Spinal cord (tissue), 10 donors: ENCODE measurements at places on chromosomes 3 and 15.
A peak's percentile ranks its signal among the peaks of the same experiment; 100 is the strongest.

- DNase-seq: no peak
Measured at GRCh38 chr15:100108346-100108745, 233.4 kb downstream of the ADAMTS17 start.

- no peak for DNase-seq
Measured at GRCh38 chr3:124845406-124845805, 41.8 kb downstream of the ITGB5 start.

- no peak for DNase-seq
Measured at GRCh38 chr3:113496924-113497323, 18.0 kb downstream of the SPICE1 start.

GRCh38 chr3:125644036-125645005, 49.0 kb upstream of the OSBPL11 start:
- DNase-seq: peak; percentile 32

- DNase-seq: no peak
Measured at GRCh38 chr3:123312331-123313265, 110.9 kb downstream of the SEC22A start.

- no peak for DNase-seq
Measured at GRCh38 chr15:25891081-25891480, 28.0 kb upstream of the ATP10A start.

- DNase-seq: no peak
Measured at GRCh38 chr15:29114221-29115092, 155.2 kb downstream of the NSMCE3 start.

- no peak for DNase-seq
Measured at GRCh38 chr3:33044676-33045075, 52.3 kb downstream of the GLB1 start.

DNA sequence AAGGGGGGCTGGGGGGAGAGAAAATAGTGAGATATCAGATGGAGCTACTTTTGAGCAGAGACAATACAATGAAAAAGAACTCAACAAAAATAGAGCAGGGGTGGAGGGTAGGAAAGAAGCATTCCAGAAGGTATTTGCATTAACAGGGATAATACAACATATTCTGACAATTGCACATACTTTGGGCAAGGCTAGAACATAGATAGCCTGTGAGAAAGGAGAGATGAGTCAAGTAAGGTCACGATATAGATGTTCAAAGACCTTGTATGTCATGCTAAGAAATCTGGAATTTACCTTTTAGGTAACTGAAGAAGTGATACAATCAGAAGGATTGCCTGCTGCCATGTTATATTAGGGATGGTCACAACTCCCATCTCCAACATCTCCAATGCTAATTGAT, 155.2 kb downstream of the GSK3B start:
- no peak for DNase-seq

DNA sequence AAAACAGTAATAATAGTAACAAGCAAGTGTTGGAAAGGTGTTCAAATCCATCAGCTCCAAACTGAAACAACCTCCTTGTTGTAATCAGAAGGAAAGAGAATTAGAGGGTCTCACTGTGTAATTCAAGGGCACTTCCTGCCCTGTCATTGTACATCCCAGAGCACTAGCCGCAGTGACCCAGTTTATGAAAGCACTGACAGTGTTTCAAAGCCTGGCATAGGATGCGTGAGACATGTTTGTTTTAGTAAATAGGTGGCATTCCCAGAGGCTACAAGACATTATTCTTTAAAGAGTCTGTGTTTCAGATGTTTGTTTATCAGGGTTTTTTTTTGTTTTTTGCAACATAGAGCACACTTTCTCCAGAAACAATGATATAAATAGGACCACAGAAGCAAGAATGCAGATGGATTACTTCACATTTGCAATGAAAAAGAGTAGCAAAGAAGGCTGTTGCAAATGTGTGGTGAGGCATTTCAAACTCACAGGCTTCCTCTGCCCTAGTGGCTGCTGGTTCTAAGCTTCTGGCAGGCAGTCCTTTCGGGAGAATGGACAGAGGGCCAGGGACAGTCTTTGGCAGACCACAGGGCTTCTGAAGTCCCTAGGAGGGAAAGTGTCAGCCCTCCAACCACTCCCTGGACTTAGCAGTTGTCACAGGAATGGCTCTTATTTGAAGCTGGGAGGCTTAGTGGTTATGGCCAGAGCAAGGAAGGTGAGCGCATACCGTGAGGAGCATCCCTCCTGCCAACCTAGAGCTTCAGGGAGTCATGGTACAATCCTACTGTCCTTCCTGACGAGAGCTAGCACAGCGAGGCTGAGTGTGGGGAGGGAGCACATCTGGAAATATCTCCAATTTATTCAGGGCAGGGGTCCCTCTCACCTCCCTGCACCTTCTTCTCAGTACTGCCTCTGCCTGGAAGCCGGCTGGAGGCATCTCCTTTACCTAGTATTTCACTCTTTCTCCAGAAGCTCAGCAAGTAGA, 31.4 kb upstream of the TIPARP start:
- peak; percentile 24 for DNase-seq

DNA sequence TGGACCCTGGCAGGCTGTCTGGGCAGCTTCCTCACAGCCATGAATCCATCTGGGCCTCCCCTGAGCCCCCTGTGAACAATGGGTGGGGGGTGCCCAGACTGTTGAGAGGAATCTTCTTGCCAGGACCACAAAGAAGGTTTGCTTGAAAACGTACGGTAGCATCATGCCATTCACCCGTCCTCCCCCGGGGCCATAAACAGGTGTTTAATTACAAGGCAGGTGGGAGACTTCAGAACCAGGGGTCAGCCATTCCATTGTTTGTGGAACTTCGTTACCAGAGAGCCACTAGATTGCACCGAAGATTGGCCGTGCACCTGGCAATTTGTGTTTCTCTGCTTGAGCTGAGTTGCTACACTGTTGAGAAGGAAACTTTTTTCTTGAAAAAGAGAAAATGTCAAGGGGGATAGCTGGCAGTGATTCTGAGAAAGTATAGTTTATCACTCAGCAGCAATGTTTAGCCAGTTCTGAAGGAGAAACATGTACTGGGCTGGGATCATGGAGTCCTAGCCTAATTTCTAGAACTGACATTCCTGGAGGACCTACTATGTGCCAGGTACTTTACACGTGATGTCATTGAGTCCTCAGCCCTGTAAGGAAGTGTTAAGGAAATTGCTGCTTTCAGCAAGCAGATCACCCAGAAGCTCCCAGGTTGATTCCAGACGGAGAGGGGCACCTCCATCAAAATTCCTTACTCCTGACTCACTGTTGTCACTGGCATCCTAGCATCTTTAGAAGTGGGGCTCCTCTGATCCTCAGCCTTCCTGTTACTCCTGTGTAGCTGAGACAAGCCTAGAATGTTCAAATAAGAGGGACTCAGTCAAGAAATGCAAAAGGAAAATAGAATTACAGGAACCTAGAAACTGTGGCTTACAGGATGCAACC, 103.8 kb upstream of the UBE2E1 start:
- DNase-seq: no peak

GRCh38 chr3:186273586-186273985, 88.4 kb downstream of the DGKG start:
- DNase-seq: no peak

DNA sequence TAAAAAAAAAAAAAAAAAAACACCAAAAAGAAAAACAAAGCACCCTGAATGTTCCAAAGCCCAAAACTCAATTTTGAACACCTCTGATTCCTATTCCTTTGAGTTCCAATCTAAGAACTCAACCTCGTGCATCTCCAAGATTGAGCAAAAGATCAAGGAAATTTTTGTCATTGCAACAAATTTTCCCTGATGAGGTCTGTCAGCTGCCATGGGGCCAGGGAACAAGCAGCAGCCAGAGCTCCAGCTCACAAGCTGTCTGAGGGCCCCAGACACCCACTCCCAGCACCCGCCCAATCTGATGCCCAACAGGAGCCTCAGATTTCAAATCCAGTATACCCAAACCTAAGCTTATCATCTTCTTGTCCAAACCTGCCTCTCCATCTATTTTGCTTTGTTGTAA, 87.6 kb upstream of the ACP3 start:
- no peak for DNase-seq

- no peak for DNase-seq
Measured at GRCh38 chr3:20057612-20058180, 17.4 kb downstream of the KAT2B start.

DNA sequence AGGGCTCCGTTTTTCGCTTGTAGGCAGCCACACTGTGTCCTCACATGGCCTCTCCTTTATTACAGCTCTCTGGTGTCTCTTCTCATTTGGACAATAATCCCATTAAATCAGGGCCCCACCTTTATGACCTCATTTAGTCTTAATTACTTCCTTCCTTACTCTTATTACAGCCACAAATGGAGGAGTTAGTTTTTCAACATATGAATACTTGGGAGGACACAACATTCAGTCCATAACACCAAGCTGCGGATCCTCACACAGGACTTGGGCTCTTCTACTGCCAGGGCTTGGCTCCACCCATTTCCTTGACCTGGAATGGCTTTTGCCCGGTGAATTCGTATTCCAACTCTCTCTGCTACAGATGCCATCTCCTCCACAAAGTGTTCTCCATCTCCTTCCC, 74.3 kb upstream of the SLC7A14 start:
- DNase-seq: no peak

GRCh38 chr15:59410391-59410896, 27.5 kb upstream of the FAM81A start:
- no peak for DNase-seq

DNA sequence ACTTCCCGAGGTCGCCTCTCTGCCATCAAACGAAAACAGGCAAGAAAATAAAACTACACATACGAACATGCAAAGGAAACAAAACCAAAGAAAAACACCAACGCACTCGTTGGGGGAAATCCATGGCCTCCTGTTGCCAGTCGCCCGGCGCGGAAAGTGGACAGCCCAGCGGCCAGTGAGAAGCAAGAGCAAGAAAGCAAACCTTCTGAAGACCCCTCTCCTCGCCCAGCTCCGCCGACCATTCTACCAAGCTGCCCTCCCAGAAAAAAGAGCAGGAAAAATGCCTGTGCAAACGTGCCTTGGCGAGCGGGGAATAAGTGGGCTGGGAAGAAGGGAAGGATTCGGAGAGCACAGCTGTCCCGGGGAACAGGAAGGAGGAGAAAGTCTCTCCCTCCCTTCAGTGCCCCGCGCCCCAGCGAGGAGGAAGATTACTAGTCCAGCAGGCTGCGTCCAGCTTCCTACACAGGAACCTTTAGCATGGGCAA, 802 bp upstream of the NECTIN3 start:
- DNase-seq: no peak

DNA sequence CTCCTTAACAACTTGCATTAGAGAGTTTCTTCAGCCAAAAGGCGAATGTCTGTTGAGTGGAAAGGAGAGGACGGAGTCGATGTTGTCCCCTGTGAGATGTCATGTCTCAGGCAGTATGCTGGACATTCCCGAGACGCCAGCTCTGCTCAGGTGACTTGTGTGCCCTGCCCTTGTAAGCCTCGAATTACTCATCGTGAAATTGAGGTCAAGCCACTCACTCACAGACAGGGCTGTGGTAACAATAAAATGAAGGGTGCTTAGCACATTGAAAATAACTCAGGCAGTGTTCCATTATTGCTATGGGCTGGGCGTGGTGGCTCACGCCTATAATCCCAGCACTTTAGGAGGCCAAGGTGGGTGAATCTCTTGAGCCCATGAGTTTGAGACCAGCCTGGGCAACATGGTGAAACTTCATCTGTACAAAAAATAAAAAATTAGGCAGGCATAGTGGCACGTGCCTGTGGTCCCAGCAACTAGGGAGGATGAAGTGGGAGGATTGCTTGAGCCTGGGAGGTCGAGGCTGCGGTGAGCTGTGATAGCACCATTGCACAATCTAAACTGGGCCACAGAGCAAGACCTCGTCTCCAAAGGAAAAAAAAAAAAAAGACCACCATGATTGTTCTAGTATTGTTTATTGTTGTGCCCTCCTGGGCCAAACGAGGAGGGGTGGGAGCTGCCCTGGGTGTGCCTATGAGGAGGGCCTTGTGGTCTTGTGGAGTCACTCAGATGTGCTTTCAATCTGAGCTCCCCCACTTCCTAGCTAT, 214.4 kb downstream of the THSD4 start:
- no peak for DNase-seq
